ENCODE measurements at places on chromosomes 6 and 20. TPM values are rescaled to one million over a fixed set of nuclear protein-coding genes. Genes with fewer than 3 reads are reported as not detected.

The ENPP5 gene
- 0.12 TPM for total RNA-seq

- peaks cover 87% of the 10 kb centered on the region for H3K27me3 ChIP-seq
- no peaks in the 10 kb centered on the region for H3K36me3 ChIP-seq
- H3K4me3 ChIP-seq = no peak overlapping the region
- no peak overlapping the region for H3K27ac ChIP-seq
These were observed 11.9 kb downstream of the FOXA2 start for GRCh38 chr20:22572491-22572890.

DNA sequence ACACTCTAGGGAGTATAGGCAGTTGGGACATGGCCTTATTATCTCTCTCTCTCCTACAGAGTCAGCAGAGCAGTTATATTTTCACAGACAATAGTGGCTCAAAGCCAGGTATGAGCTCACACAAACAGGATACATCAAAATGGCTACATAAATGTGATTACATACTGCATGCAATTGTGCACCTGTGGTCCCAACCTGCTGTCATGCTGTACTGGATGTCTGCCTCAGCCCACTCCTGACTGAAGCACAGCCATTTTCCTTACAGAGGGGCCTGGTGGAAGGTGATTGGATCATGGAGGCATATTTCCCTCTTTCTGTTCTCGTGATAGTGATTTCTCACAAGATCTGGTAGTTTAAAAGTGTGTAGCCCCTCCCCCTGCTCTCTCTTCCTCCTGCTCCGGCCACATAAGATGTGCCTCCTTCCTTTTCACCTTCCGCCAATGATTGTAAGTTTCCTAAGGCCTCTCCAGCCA, 37.0 kb upstream of the SAMHD1 start:
- no peak overlapping the region for H3K27ac ChIP-seq
- H3K4me3 ChIP-seq = no peak overlapping the region
- DNase-seq = no peak
- H3K27me3 ChIP-seq = no peaks in the 10 kb centered on the region
- peaks cover 6% of the 10 kb centered on the region for H3K36me3 ChIP-seq
- H3K4me1 ChIP-seq = no peaks in the 10 kb centered on the region

GRCh38 chr20:55977690-55978459, 27.4 kb downstream of the CBLN4 start:
- H3K4me1 ChIP-seq = no peaks in the 10 kb centered on the region
- H3K4me3 ChIP-seq = no peak overlapping the region
- H3K27ac ChIP-seq = no peak overlapping the region
- no peaks in the 10 kb centered on the region for H3K27me3 ChIP-seq
- DNase-seq = no peak

Measured in chondrocyte (in vitro differentiated cells).